ENCODE measurements at places on chromosomes 1 and 21.

DNA sequence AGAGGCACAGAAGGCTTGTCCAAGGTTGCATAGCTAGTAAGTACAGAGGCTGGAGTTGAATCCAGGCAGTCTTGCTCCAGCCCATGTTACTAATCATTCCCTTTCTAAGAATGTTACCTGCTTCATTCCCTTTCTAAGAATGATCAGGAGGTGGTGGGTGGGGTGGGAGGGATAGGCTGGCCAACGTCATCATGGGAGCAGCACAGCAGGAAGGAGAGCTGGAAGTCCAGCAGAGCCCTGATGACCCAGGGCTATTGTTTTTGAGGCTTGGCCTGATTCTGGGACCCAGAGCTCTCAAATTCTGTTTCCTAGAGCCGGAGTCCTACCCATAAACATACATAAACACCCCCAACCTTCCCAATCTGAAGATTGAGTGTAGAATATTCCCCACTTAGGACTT, 11.8 kb upstream of the CSF1 start:
- DNase-seq: no peak

GRCh38 chr1:154661110-154661509, 53.1 kb upstream of the ADAR start:
- DNase-seq: no peak

DNA sequence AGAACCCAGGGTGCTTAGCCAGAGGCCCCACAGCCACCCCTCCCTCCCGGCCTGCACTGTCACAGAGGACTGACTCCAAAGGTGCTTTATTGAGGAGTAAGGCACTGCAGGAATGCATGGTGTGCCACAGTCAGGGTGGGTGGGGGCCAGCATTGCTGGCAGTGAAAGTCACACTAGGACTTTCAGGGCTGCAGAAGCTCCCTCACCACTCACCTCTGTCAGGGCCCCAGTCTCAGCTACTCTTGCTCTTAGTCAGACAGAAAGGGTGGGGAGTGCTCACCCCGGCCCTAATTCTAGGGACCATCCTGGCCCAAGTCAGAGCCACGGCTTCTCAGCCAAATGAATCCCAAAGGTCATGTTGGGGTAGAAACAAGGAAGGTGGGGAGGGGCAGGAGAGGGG, 19.4 kb downstream of the KNCN start:
- no peak for DNase-seq

GRCh38 chr1:223319905-223320580, 43.9 kb downstream of the SUSD4 start:
- DNase-seq: no peak

- no peak for DNase-seq
Measured at GRCh38 chr1:51648180-51649109, 31.6 kb downstream of the OSBPL9 start.

DNA sequence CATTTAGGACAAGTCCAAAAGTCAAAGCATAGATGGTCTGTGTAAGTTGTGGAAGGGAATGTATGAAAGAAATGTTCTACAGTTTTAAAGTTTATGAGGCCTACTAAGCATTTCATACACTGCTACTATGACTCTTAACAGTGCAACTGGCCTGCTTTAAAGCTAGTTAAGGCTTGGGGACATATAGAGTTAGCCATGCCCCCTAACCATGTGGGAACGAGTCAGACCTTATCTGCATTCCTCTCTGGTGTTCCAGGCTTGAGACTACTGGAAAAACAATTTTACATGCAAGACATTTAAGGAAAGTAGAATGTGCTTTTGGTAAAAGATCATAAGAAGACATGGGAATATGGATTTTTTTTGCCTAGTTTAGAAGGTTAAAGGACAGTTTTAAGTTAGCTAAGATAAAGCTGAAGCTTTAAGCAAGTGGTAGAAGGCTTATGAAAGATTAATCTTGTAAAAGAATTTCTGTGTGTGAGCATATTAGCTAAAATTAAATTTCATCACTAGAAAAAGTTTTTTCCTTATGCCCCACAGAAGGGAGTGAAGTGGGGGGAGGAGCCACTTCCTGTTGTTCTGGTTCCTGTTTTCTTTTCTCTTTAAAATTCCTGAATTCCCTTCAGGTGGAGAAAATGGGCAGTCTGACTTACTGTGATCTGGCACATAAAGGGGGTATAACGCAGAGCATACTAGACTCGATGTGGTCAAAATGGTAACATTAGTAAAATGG, 8.9 kb upstream of the CD48 start:
- DNase-seq: no peak

DNA sequence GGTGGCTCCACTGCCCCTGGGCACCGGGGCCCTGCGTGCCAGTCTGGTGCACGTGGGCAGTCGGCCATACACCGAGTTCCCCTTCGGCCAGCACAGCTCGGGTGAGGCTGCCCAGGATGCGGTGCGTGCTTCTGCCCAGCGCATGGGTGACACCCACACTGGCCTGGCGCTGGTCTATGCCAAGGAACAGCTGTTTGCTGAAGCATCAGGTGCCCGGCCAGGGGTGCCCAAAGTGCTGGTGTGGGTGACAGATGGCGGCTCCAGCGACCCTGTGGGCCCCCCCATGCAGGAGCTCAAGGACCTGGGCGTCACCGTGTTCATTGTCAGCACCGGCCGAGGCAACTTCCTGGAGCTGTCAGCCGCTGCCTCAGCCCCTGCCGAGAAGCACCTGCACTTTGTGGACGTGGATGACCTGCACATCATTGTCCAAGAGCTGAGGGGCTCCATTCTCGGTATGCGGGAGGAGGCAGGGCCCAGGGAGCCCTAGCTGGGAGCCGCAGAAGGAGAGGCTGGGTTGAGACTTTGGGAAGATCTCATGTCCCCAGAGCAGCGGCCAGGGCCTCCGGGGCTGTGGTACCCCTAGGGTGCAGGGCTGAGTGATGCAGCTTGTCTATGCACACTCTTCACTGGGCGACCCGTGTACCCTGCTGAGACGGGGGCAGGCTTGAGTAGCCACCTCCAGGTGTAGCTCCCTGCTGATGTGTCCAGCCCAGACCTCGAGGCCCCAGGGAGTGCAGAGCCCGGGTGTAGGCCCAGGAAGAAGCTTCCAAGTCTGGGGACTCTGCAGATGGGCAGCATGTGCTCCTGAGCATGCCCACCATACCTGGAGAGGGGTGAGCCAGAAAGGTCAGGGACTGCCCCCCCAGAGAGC, 1.8 kb downstream of the VWA1 start:
- DNase-seq: no peak

- no peak for DNase-seq
Measured at GRCh38 chr1:209659909-209660308, 7.7 kb upstream of the LAMB3 start.

GRCh38 chr1:211549092-211549711, 29.8 kb downstream of the SLC30A1 start:
- no peak for DNase-seq

DNA sequence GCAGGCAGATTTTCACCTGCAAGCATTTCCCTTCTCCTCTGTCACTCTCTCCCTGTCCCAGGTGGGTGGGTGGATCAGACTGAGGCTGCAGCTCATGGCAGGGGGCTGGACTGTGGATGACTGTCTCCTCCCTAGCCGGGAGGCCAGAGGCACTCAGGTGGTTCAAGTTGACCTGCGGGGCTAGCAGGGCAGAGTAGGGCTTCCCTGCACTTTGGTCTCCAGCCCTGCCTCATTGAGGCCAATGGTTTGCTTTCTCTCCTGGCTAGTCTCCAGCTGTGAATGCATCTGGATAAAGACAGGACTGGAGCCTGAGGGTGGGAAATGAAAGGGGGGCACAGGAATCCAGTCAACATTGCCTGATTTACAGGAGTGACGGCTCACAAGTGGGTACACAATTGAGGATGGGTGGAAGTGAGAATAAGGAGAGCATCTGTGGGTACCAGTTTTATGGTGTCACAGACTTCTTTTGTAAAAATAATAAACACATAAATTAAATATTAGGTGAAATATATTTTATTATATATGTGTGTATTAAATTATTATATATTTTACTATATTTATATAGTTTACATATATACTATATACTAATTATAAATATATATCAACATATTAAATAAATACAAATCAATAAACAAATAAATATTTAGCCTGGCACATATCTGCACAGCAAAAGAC, 25.6 kb downstream of the RUNX1 start:
- no peak for DNase-seq

- no peak for DNase-seq
Measured at GRCh38 chr1:54017979-54018378, at the start of gene LDLRAD1. TSS of gene LDLRAD1 (minus strand) at chr1:54018186. CDS start at chr1:54018112, 74 bp downstream.

GRCh38 chr1:99529002-99529401, 116.9 kb upstream of the PALMD start:
- no peak for DNase-seq

- DNase-seq: no peak
Measured at GRCh38 chr1:42221952-42222606, 57.5 kb upstream of the GUCA2A start.

GRCh38 chr1:36467027-36467410, 2.8 kb upstream of the MRPS15 start:
- DNase-seq: no peak

DNA sequence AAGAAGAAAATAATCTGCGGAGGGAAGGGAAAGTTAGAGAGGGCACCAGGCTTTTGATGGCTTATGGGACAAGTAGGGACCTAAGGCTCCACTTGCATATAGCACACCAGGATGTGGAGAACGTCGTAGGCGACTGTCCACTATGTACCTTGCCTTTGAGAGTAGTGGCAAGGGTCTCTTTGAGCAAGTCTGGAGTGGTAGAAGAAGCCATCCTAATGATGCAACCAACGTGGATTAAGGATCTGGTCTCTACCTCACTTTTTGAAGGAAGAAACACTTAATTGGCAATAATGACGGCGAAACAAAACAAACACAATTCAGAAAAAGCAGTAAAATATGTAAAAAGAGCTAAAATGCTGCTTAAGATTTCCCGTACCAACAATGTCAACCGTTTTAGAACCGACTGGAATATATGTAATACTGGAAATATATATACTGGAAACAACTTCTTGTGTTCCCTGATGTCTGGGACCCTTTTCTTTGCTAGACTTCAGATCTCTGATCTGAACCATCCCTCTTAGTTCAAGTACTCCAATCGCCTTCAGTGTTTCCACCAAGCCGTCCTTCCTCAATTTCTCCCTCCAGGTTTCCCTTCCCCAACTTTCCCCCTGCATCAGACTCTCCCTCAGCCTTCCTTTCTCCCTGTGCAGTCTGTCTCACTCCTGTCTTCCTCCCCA, 821 bp upstream of the KHDRBS1 start:
- DNase-seq: no peak

DNA sequence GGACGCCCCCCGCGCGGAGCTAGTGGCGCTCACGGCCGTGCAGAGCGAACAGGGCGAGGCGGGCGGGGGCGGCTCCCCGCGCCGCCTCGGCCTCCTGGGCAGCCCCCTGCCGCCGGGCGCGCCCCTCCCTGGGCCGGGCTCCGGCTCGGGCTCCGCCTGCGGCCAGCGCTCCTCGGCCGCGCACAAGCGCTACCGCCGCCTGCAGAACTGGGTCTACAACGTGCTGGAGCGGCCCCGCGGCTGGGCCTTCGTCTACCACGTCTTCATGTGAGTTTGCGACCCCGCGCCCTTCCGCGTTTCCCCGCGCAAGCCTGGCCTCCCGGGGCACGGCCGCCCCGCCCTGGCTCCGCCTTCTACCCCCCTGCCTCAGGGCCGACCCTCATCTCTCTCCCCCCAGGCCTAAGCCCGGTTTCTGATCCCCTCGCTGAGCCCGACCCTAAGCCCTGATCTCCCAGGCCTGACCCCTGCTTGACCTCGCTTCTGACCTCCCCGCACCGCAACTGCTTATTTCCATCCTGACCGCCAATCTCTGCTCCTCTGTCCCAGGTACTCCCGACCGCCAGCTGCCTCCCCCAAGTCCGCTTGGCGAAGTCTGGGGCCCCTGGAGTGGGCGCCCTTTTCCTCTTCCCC, 669 bp downstream of the KCNQ4 start:
- peak; percentile 15 for DNase-seq

DNA sequence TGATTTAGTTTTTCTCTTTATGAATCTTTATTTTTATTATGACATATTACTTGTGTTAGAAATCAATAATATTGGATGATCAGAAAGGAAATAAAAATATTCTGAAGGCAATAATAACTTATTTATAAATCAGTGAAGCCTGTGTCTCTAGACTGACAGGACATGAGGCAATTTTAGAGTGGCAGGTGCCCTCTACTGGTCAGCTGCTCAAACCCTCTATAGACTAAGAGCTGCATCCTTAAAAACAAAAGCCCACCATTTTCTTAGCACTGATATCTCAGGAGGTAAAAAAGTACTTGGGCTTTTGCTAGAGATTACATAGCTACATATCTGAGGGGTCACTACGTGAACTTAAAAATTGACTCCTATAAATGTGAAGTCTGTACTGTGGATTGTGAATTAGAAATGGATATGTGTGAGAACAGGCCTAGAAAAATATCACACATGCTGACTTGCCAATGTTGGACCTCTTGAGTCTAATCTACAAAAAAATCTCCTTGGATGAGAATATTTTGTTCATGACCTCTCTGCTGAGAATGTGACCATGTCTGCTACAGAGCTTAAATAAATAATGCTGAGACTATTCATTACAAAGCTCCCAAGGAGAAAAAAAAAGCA, 597.9 kb upstream of the ADAMTS5 start:
- no peak for DNase-seq

GRCh38 chr1:213103377-213104306, 52.6 kb downstream of the RPS6KC1 start:
- no peak for DNase-seq

- no peak for DNase-seq
Measured at GRCh38 chr1:178408871-178409270, 87.9 kb downstream of the CLEC20A start.

- no peak for DNase-seq
Measured at GRCh38 chr1:234468580-234468979, 10.4 kb downstream of the TARBP1 start.

GRCh38 chr1:84840346-84840745, 52.7 kb downstream of the LPAR3 start:
- no peak for DNase-seq

- DNase-seq: no peak
Measured at GRCh38 chr1:192849442-192849841, 40.6 kb downstream of the RGS2 start.
